Epithelial cell of esophagus (primary cell): ENCODE measurements at places on chromosomes 7 and 10.

DNA sequence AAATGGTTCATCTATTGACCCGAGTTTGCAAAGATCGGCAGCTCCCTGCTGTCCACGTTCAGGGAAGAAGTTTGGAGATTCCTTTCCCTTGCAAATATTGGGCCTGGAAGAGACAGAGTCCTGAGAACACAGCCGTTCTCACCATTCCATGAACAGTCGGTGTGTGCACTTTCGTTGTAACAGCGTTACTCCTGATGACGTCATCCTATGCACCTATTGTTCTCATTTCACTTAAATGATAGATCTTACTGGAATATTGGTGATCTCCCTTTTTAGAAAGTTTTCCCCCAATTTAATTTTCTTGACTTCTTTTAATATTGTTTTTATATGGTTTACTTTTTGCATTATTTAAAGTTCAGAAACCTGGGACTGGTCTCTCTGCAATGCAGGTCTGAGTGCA is 320.7 kb upstream of the PFKP start:
- DNase-seq: no peak

GRCh38 chr7:112546723-112547513 is 66.1 kb downstream of the LSMEM1 start:
- no peak for DNase-seq

DNA sequence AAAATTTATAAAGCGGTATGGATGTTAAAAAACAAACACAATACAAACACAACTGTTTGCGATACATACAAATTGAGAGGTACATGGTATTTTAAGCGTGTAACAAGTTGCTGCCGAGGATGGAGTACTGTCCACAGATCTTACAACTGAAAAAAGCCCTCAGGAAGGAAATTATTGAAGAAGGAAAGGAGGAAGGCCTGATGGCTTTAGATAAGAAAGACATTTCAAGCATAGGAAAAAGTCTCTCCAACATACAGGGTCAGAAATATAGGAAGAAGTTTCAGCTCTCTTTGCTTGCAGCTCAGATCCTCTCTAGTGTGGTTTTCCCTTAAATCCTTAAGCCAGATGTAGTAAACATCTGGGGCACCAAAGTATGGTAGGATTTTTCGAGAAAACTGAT is 25.0 kb downstream of the RBM28 start:
- DNase-seq: no peak

- DNase-seq: peak; percentile 29
Observed at GRCh38 chr10:484925-485661, 204.4 kb downstream of the DIP2C start.

DNA sequence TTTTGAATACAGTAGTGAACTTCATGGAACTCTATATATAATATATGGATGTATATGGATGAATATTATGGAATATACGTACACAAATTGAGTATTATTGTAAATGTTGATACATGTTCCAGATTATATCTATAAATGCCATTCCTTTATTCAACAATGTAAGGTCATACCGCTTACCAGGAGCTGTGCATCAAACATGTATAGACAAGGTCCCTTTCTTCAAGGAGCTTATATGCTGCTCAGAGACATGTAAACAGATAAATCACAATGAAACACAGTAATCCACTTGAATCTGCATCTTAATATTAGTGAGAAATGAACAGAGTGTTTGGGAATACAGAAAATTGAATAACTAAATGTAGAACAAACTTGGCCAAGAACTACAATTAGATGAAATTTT is 898 bp upstream of the SEM1 start:
- DNase-seq: peak; percentile 55

DNA sequence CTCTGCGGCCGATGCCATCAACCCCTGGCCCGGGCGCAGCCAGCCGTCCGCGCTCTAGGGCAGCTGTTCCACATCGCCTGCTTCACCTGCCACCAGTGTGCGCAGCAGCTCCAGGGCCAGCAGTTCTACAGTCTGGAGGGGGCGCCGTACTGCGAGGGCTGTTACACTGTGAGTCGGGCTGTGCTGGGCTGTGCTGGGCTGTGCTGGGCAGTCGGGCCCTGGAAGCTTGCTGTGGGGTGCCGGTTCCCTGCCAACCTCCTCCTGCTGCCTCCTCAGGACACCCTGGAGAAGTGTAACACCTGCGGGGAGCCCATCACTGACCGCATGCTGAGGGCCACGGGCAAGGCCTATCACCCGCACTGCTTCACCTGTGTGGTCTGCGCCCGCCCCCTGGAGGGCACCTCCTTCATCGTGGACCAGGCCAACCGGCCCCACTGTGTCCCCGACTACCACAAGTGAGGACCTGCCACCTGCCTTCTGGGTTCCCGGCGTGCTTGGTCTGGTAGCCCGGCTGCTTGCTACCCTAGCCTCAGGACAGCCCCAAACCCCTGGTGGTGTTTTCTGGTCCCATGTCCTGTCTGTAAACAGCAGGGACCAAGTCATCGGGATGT is 7.5 kb downstream of the ZYX start:
- DNase-seq: no peak

DNA sequence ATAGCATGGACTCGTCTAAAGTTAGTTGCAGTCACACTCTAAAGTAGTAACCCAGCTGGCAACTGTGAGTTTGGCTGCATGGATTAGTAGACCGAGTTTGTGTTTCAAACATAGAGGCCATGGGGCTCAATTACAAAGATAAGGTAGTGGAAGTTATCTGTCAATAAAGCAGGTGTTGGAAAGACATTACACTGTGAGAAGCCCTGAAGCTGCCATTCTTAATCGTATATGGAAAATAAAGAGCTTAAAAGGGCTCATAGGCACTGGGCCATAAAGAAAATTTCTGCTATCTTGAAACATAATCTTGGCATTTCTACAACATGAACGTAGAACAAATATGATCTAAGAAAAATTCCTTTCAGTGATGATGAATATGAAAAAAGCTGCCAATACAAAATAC is 837.7 kb downstream of the REEP3 start:
- no peak for DNase-seq

GRCh38 chr7:106896231-106896630 is 31.1 kb downstream of the PIK3CG start:
- no peak for DNase-seq

- peak; percentile 47 for DNase-seq
Observed at GRCh38 chr10:89392974-89393373, 551 bp downstream of the IFIT1 start.

GRCh38 chr10:49115015-49115795 is at the start of gene VSTM4:
TSS of gene VSTM4 (minus strand) at chr10:49115522. CDS start at chr10:49115485, 37 bp downstream.
- DNase-seq: no peak

GRCh38 chr7:47402941-47403866 is 178.7 kb downstream of the TNS3 start:
- no peak for DNase-seq

DNA sequence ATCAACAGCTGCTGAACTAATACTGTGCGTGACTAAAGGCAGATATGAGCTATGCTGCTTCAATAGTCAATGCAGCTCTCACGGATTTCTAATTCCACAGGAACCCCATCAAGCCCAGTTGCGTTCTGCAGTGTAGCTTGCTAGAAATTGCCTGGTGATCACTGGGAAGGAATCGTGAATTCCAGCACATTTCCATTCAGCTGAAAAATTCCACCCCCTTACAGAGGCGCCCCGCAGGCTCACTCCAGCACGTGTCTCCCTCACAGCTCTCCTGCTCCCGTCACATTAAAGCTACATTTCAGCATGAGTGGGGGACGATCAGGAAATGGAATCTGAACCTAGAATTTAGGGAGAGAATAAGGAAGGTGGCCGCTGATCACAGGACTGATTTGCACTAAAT is 534.8 kb downstream of the TCERG1L start:
- no peak for DNase-seq

- peak; percentile 54 for DNase-seq
Observed at GRCh38 chr7:148084138-148084537, 506.4 kb upstream of the C7orf33 start.

DNA sequence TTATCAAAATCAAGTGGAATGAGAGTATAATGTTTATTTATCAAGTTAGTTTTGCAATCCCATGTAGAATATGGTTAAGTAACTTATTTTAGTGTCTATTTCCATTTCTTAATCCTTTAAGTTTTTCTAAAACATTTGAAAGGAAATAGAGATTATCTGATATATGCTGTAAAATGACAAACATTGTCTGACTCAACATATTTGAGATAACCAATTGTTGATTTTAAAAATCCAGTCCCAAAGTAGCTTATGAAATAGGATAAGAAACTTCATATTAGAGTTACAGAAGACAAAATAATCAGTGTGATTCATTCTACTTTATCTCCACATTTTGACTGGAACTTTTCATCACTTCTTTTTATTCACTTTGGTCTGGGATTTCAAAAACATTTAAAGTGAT is 38.7 kb upstream of the CDK1 start:
- DNase-seq: no peak

GRCh38 chr10:113300617-113301016 is 252.2 kb upstream of the HABP2 start:
- no peak for DNase-seq

- DNase-seq: no peak
Observed at GRCh38 chr7:3432911-3433310, 131.9 kb downstream of the SDK1 start.

- no peak for DNase-seq
Observed at GRCh38 chr10:15546606-15547005, 173.1 kb downstream of the ITGA8 start.

DNA sequence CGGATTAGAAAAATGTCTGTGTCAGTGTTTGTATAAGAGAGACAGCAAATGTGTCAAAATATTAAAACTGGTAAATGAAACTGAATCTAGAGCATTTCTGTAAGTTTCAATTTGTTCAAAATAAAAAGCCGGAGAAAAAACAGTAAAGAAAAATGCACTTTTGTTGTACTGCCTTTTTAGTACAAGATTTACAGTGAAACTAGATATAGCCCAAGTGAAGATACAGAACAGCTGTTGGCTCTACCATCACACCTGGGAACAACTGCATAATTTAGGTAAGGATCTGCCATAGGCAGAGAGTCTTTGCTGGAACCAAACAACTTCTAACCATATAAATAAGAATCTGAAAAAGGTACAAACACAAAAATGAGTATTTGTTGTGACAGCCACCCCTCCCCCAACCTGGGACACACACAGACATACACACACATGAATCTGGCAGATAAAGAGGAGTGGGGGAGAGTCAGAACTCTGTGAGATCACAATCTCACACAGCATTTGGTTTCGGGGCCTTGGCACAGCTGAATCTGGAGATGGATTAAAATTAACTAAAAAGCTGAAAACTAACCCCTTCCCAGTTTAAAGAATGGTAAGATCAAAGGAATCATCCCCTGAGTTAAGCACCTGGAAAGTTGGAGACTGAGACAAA is 54.8 kb downstream of the DPY19L1 start:
- no peak for DNase-seq

DNA sequence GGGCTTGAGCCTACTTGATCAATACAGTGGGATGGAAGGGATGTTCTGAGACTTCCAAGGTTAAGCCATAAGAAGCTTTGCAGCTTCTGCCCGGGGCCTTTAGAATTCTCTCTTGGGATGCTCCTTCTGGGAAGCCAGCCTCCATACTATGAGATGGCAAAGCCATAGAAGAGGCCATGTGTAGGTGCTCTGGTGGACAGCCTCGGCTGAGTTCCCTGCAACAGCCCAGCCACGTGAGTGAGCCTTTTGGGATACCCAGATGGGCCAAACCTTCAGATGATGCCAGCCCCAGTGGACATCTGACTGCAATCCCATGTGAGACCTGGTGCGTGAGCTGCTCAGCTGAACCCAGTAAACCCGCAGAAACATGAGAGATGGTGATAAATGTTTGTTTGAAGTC is 370.6 kb downstream of the RPS24 start:
- no peak for DNase-seq

DNA sequence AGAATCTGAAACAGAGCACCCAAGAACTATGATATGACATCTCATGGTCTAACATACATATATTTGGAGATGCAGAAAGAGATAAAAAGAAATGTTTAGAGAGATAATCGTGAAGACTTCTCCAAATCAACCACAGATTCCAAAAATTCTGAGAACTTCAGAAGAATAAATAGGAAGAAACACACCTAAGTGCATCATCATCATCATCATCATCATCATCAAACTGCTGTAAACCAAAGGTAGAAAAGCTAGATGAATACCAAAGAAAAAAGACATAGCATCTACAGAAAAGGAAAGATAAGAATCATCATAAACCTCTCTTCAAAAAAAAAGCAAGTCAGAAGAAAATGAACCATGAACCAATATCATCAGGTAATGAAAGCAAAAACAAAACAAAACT is 124.2 kb downstream of the PPP1R3A start:
- no peak for DNase-seq

GRCh38 chr7:896346-897075 is 20.2 kb downstream of the GET4 start:
- no peak for DNase-seq

DNA sequence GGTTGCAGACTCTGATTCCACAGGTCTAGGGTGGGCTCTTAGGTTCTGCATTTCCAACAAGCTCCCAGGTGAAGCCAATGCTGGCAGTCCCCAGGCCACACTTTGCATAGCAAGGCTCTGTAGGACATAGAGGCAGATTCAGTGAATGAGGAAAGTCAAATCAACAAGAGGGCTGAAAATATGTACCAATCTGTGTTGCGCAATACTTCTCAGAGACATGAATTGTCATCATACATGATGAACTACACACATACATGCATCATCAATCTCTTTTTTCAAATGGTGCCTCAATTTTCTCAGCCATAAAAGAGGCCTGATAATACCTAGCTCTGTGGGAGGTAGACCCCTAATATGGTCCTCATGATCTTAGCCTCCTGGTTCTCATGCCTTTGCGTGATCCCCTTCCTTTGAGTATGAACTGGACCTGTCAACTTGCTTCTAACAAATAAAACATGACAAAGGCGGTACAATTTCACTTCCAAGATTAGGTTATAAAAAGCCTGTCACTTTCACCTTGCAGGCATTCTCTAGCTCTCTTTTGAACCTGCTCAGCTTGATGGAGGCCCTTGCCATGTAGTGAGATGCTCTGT is 49.0 kb downstream of the PIK3CG start:
- DNase-seq: peak; percentile 7

- DNase-seq: no peak
Observed at GRCh38 chr10:116194061-116194460, 78.9 kb downstream of the GFRA1 start.

GRCh38 chr10:78961760-78962159 is 107.0 kb upstream of the ZMIZ1 start:
- no peak for DNase-seq

- DNase-seq: no peak
Observed at GRCh38 chr7:43390576-43390975, 192.3 kb upstream of the STK17A start.

GRCh38 chr10:99450624-99451498 is 20.4 kb upstream of the GOT1 start:
- no peak for DNase-seq

- peak; percentile 82 for DNase-seq
Observed at GRCh38 chr7:79778786-79779770, 325.6 kb upstream of the MAGI2 start.

- peak; percentile 54 for DNase-seq
Observed at GRCh38 chr7:131629217-131629882, 72.9 kb upstream of the PODXL start.

GRCh38 chr7:151687523-151688235 is 168.0 kb upstream of the RHEB start:
- DNase-seq: peak; percentile 94

DNA sequence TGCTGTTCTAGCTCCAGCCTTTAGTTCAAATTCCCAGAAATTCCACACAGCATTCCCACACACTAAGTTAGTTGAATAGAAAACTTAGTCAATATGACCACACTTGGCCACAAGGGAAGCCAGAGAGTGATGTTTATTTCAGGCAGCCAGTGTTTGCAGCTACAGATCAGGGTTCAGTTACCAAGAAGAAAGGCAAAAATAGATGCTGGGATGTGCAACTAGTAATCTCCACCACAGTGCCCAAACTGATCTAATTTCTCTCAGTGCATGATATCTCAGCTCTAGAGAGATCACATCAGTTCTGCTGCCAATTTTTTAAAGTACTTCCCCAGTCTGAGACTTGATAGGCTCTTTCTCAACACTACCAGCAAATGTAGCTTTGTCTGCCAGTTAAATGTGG is 17.6 kb downstream of the SLF2 start:
- DNase-seq: no peak
